ENCODE measurements at places on chromosomes 13 and 19. TPM values are rescaled to one million over a fixed set of nuclear protein-coding genes. Genes with fewer than 3 reads are reported as not detected.

DNA sequence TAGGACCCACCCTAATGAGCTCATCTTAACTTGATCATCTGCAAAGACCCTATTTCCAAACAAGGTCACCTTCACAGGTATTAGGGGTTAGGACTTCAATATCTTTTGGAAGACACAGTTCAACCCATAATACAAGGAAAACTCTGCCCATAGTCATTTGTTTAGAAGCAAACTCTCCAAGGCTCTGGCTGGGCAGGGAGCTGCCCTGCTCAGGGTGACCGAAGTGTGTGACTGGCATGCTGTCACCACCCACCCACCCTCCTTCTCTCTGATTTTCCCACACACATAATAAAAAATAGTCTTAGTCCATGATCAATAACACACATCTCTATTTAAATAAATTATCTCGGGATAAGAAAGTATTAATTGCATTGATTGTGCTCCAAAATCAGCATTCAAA, 161.1 kb downstream of the KCTD15 start:
- peak; percentile 82 for DNase-seq

GRCh38 chr13:42000846-42001245, 39.9 kb upstream of the VWA8 start:
- no peak for DNase-seq

DNA sequence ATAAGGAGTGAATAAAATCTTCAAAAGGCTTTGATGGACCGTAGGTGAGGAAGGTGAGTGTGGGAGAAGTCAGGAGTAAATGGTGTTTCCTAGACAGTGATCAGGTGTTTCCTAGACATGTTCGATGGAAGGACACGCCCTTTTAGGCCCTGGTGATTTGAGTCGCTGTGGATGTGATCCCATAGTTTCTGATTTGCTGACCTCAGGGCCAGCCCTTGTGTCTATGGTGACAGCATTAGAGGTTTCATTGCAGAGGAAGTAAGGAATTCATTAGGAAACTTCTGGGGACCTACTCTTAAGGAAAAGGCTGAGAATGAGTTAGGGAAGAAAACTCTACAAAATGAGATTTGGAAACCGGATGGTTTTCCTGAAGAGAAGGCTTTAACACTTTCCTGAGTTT, 31.5 kb upstream of the RNF113B start:
- no peak for DNase-seq

- DNase-seq = no peak
Measured at GRCh38 chr13:61187471-61187870, 228.2 kb downstream of the PCDH20 start.

DNA sequence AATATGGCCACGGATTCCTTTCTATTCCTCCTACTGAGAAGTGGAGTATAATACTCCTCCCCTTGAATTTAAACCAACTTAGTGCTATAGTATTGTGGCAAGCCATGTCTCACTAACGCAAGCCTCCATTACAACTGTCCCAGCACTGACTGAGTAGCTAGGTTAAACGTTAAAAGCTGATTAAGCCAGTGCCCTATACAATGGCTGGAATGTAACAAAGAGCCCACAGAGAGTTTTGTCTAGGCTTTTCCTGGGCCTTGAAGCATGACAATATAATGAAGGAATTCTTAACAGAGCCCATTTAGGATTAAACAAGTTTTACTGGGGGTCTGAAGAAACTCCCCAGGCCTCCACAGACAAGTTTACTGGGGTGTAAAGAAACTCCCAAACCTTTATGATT, 254.5 kb upstream of the DACH1 start:
- DNase-seq = no peak

DNA sequence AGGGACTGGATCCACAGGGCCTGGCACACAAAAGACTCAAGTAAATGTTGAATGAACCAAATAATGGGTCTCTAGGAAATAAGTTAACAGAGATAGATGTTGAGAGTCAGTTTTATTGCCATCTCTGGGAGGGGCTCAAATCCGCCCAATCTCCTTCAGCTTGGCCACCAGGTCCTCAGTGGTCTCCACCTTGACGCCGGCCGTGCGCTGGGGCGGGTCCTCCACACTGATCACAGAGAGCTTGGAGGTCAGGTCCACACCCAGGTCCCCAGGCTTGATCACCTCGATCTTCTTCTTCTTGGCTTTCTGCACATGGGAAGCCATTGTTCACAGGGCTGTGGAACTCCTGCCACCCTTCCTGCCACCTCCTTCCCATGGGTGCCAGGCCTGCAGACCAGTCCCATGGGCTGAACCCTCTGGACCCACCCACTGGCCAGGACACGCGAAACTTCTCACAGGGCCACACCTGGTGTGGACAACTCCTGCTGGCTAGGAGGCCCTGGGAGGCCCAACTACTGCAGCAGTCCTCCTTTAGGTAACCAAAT, 3.2 kb upstream of the VSIG10L start:
- DNase-seq = no peak

DNA sequence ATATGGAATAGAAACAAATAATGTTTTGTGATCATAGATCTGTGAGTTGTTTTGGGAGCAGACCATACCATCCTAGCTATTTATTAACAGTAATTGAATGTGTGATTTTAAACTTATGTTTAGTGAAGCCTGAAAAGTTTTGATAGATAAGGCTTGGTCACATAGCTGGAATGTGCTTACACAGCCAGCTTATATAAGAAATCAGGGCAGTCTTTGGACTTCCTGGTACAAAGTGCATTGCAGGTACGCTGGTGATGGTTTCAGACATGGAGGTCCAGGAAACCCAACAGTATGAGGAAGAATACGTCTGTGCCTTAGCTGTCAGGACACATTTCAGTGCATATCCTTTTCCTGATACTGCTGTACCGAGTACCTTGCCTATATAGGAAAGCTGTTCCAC, 2316.2 kb upstream of the PCDH20 start:
- DNase-seq = no peak

DNA sequence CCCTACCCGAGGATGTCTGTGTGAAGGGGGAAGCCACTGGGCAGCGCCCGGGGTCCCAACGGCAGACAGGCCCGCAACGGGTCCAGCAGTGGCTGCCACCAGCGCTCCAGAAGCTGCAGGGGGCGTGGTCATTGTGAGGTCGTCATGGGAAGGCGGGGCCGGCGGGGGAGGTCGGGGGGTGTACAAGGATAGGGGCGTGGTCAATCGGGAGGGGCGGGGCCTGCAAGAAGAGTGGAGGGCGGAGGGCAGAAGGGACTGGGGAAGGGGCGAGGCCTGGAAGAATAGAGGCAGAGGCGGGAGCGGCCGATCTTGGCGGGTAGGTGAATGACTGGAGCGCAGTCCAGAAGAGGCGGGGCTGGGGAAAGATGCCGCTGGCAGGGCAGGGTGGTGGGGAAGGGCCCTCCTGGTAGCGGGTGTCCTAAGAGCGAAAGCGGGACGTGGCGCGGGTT, 4.4 kb downstream of the FUZ start:
- DNase-seq = peak; percentile 97

DNA sequence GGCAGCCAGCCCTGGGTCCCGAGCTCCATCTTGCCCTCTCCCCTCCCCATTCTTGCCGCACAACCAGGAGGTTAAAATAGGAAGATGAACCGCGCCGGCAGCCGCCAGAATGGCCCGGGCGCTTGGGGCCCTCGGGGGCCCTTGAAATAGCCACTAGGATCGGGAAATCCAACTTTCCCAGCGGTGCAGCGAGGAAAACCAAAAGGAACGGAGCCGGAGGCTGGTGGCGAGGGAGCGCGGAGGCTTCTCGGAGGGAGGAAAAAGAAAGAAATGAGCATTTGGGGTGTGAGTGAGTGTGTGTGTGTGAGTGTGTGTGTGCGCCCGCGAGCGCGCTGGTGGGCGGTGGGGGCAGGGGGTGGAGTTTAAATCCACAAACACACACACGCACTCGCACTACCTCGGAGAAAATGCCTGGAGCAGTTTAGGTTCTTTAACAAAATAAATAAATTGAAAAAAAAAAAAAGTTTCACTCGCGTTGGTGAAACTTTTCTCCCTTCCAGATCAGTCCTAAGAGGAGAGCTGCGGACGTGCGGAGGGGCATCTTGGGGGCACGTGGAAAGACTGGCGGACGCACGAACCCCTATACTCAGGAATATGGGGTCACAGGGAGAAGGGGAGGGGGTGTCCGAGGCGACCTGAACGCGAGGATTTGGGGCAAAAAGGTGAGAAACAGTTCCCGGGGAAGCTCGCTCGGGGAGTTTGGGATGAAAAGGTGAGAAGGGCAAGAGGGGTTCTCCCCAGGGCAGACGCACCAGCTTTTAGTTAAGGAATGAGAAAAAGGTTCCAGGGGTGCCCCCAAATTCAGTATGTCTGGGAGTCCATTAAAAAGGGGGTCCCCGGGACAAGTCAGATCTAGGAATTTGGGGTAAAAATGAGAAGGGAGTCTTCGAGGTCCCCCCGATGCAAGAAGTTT, 1.3 kb downstream of the RFX2 start:
- peak; percentile 93 for DNase-seq

DNA sequence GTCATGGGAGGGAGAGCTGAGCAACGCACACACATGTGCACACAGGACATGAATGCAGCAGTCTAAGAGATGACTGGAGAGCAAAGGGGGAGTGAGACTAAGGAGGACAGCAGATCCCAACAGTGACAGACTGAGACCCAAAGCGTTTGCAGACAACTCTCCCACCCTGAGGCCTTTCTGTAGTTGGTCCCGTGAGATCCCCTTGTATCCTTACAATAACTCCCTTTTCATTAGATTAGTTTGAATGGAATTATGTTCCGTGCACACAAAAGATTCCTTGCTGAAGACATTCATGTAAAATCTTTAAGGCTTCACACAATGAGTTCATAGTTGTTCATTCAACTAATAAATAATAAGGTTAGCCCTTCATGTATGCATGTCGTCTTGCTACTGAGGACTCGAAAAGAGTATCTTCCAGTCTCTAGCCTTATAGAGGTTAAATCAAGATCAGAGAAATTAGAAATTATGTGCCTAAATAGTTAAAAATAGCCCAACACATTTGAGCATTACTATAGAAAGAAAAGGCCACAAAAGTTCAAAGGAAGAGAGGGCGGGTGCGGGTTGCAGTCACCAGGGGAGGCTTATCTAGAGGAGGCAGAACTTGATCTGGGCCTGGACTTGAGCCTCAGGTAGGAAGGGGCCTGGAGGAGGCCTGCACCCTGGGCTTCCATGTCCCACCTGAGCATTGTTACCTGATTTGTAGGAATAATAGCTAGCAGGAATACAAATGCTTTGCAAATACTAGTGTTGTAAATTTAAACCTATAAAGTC, 3.1 kb upstream of the GTF3A start:
- no peak for DNase-seq

DNA sequence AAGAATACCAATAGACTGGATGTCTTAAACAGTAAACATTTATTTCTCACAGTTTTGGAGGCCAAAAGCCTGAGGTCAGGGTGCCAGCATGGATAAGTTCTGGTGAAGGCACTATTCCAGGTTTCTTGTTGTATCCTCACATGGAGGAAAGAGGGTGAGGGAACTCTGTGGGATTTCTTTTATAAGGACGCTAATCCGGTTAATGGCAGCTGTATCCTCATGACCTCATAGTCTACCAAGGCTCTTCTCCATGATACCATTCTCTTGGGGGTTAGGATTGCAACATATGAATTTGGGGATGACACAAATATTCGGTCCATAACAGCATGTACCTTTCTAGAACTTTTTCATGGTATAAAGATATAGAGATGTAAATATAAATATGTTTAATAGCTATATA, 412.0 kb downstream of the LMO7 start:
- no peak for DNase-seq

- peak; percentile 87 for DNase-seq
Measured at GRCh38 chr13:41413872-41414271, 43.5 kb upstream of the RGCC start.

DNA sequence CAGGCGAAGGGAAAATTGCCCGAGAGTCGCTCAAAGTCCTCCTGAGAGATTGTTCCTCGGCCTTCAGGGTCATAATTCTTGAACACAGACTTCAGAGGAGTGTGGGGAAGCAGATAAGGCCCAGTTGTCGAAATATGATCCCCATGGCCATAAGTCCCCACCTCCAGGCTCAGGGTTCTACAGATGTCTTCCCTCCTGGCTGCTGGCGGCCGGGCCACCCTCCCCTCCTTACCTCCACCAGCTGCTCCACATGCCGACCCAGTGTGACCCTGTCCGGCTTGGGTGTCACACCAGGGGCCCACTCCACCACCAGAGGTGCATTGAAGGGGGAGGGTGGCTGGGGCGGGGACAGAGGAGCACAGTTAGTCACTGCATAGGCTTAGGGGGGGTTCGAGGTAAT, 10.1 kb downstream of the FAM98C start:
- DNase-seq = no peak

Gene RB1
- 28.7 TPM for total RNA-seq

Gene HTR2A
- total RNA-seq = 0.17 TPM

Gene ZNF534
- total RNA-seq = 0.63 TPM

Gene SYT5
- total RNA-seq = 2.1 TPM

Gene IRGC
- not detected for total RNA-seq
